ENCODE measurements at places on chromosomes 5 and 9.

DNA sequence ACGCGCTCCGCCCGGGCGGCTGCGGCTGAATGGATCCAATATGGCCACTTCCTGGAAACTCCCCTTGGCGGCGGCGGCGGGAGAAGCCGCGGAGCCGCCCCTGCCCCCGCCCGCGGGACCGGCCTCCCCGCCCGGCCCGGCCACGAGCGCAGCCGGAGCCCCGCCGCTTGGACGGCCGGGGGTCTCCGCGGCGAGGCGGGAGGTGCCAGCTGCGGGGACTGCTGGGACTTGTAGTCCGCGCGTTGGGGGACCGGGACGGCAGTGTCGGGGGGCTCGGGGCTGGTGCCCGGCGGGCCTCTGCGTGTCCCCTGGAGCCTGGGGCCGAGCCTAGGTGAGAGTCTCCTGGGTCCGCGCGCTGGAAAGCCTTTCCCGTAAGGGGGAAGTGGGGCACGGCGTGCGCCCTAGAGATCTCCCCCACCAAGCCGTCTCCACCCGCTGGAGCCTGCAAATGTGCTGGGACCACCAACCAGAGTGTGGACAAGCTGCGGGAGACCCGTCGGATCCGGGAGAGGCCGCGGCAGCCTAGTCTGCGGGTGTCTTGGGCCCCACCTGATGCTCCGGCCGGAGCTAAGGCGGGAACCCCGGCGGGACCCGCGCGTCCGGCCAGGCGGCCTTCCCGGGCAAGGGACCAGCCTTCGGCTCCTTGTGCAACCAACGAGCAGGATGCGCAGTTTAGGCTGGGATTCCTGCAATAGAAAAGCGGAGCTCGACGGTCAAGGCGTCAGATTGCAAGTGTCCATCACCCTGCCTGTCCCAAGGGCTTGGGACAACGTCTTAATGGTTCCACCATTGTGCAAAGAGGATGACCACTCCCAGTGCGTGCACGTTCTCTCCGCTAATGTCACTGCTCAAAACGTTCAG lies at the start of gene SEPTIN8:
SEPTIN8 (minus strand) TSS at position 31 of the 861 bp plus-strand sequence. CDS start 102 bp downstream, outside the sequence.
- DNase-seq, result no peak

DNA sequence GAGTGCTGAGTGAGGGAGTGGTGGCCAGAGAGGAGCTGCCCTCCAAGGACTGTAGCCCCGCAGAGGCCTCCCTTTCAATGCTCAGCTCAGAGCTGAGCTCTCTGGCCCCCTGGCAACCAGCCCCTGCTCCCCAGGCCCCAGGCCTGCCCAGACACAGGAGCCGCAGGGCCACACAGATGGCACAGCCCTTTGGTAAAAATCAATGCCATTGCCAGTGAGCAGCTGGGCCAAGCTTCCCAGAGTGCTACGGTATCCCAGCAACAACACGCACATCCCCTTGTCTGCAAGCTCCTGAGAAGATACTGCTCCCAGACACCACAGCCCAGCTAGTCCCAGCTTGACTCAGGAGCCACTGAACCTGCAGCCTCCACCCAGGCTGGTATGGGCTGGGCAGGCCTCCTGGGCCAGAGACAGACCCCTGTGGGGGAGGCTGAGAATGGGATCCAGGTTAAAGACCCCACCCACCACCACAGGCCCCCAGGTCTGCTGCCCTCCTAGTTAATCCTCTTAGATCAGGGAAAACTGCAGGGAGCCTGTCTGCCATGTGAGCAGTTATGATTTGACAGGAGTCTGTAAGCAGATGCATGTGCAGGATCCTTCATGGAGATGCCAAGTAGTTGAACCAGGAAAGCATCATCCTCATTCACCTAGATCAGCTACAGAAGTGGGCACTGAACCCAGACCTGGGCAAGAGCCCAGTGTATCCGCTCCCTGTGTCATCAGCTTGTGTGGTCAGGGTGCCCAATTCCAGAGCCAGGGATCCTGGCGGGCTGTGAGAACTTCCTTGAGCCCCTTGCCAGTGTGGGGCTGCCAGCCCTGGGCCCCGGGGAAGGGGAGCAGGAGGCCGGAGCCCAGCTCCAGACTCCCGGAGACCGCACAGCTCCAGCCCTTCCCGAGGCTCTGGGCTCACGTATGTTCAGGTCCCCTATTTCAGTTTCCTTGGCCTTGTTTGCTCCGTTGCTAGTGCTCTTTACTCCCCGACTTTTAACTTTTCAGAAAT lies 26.7 kb upstream of the ADAMTS2 start:
- no peak for DNase-seq

GRCh38 chr5:60077292-60077691 lies 183.8 kb upstream of the PDE4D start:
- no peak for DNase-seq

GRCh38 chr5:94746731-94747124 lies 128.3 kb downstream of the SLF1 start:
- DNase-seq, result no peak

GRCh38 chr9:116901260-116901659 lies 214.2 kb downstream of the TRIM32 start:
- DNase-seq, result no peak

DNA sequence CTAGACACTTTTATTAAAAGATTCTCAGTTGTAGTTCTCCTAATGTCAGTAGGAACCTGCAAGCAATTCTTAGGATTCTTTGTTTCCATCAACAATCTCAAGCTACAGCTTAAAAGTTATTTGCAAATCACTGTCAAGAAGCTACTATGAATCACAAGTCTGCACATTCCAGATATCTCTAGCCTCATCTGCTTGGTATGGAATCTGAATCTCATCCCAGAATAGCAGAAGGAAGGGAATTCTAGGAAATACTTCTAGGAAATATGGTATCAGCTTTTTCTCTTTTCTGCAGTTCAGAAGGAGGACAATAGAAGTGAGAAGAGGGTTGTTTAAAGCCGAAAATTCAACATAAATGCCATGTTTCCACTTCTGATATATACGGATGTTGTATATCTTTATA lies 792.2 kb upstream of the CDH9 start:
- DNase-seq, result no peak

DNA sequence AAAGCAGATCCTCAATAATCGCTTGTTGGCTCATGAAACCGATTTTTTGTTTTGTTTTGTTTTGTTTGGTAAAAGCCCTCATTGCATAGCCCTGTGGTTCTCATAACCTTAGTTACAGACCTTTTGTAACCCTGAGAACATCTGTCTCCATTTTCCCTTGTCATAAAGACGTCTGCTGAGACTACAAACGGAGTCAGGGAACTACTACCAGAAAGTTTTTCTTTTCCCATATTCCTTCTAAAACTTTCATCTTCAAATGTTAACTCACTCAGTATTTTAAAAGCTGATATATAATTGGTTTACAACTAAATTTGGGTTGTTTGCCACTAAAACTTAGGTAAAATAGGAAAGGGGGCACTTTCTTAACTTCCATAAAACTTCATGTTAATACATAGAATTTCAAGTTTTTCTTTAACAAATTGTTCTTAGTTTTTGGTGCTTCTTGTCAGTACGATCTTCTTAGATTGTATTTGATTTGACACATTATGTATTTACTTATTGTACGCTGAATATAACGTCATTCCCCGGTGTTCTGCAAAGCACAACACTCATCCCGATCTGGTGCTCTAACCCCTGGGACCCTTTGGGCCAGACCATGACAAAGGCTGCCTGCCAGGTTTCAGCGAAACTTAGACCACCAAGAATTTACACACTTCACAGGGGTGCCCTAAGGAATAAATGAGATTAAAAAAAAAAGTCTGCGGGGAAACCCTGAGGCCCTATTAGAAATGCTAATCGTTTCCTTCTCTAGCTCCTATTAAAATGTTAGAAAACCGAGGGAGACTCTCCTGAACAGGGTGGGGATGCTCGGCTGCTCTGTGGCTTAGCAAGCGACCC lies 1.1 kb upstream of the ANP32B start:
- no peak for DNase-seq

- no peak for DNase-seq
Measured at GRCh38 chr9:97220894-97221477, 86.5 kb upstream of the CCDC180 start.

DNA sequence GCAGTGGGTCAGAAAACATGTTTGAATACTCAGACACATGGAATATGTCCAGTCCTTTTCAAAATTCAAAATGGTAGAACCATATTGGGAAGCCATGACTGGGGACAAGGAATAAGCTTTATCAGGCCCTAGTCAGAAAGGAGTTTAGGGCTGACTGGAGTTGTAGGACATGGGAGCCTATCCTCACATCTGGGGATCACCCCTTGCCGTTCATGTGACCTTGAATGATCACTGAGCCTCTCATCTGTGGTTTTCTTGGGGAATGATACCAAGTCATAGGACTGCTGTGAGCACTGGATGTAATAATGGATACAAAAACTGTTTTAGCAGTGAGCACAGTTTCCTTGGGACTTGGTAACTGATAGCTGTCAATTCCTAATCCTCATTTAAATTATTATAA lies 84.7 kb downstream of the IQGAP2 start:
- no peak for DNase-seq

GRCh38 chr5:17412760-17413671 lies 85.0 kb upstream of the TAF11L2 start:
- no peak for DNase-seq

- DNase-seq, result no peak
Measured at GRCh38 chr5:15506146-15506545, 6.2 kb downstream of the FBXL7 start.

- DNase-seq, result no peak
Measured at GRCh38 chr5:149594206-149594895, 13.1 kb downstream of the ARHGEF37 start.

GRCh38 chr9:93801581-93802284 lies 153.4 kb downstream of the BARX1 start:
- no peak for DNase-seq

DNA sequence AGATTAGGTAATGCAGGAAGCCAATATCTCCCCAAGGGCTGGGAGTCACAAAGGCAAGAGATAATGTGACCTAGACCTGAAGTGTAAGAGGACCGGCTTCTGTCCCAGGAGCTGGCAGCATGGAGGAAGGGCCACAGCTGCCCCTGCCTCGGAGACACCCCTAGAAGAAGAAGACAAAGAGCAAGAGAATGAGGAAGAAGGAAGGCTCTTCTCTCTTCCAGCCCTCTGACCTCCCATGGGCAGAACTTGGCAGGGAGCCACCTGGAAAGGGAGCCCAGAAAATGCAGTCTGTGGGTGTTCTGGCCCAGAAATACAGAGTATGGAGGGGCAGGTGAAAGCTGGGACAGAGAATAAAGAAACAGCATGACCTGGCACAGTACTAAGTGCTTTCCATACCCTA lies 151.0 kb downstream of the C5orf15 start:
- DNase-seq, result no peak
